ENCODE measurements at places on chromosomes 5 and 9.

DNA sequence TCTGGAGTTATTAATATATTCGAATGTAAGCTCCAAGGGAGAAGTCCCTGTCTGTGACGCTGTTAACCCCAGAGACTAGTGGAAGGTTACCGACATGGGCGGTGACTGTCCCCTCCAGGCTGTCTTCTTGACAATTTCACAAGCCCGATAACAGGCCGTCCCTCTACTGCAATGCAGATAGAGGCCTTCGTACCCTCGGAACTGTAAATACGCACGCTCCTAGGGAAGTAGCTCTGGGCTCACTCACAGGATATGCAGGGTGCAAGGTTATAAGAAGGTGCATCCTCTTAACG, 680 bp upstream of the RFK start:
- peak; percentile 59 for DNase-seq

DNA sequence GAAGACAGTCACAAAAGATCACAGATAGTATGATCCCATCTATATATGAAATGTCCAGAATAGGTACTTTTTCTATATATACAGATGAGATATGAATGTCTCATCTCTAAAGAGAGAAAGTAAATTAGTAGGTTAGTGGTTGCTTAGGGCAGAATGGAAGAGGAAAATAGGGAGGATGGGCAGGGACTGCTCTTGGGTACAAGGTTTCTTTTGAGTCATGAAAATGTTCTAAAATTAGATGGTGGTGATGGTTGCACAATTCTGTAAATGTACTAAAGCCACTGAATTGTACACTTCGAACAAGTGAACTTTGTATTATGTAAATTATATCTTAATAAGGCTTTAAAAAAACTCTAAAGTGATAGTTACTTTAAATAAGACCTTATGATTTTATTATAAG, 59.6 kb upstream of the GRAMD2B start:
- no peak for DNase-seq

GRCh38 chr5:980001-980588, 28.5 kb upstream of the NKD2 start:
- no peak for DNase-seq

GRCh38 chr5:84673785-84674184, 289.1 kb upstream of the EDIL3 start:
- DNase-seq: no peak

- no peak for DNase-seq
Observed at GRCh38 chr5:169788168-169788567, 151.1 kb downstream of the DOCK2 start.

GRCh38 chr5:179730852-179731251, 1.8 kb upstream of the MAML1 start:
- no peak for DNase-seq

DNA sequence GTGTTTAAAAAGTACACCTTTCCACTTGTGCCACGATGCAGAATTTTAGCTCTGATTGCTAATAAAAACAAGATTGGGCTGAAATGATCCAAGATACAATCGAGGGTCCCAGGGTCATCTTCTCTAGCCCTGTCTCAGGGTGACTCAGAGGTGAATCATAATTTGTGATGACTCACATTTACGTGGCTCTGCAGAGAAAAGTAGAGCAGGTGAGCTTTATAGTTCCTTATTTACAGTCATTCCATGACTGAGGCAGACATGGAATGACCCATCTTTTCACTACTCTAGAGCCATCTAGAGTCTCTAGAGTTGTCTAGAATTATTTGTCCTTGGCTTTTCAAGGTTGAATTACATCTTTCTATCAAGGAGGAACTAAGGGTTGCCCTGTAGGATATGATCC, 155.2 kb downstream of the GAS1 start:
- no peak for DNase-seq

- no peak for DNase-seq
Observed at GRCh38 chr5:173530547-173530946, 85.9 kb downstream of the BOD1 start.

DNA sequence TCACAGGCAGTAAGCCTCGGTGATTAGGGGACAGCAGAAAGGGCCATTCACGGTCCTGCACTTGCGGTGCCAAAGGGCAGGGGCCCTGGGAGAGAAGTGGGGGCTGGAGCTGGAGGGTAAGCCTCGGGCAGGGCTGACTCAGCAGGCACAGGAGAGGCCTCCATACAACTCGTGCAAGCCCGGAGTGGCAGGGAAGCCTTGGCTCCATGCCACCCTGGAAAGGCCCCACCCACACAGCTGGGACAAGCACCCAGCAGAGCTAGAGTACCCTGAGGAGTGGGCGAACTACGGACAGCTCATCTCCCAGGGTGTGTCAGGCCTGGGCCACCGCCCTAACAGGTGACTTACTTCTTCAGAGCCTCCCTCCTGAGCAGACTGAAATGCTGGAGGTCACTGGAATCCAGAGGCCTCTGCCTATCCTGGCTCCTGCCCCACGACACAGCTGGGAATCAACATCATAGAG, 5.6 kb upstream of the CAMK2A start:
- no peak for DNase-seq
